Astrocyte (in vitro differentiated cells and primary cell): ENCODE measurements at places on chromosomes 1 and 21.

DNA sequence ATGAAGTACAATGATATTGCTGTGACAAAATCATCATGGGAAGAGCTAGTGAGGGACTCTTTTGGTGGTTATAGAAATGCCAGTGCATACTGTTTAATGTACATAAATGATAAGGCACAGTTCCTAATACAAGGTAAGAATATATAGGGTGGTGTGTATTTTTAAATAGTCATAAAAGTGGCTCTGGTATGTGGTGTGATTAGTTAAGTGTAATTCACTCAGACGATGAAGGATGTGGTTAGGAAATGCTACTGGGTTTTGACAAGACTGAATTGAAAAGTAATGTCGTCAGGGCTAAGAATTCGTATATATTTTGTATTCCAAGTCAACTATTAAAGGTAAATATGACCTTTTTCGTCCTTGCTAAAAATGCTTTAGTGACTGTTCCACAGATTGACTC, 101.7 kb downstream of the USP25 start:
- no peak for DNase-seq

- no peak for DNase-seq
Measured at GRCh38 chr1:232899839-232900238, 50.6 kb upstream of the NTPCR start.

DNA sequence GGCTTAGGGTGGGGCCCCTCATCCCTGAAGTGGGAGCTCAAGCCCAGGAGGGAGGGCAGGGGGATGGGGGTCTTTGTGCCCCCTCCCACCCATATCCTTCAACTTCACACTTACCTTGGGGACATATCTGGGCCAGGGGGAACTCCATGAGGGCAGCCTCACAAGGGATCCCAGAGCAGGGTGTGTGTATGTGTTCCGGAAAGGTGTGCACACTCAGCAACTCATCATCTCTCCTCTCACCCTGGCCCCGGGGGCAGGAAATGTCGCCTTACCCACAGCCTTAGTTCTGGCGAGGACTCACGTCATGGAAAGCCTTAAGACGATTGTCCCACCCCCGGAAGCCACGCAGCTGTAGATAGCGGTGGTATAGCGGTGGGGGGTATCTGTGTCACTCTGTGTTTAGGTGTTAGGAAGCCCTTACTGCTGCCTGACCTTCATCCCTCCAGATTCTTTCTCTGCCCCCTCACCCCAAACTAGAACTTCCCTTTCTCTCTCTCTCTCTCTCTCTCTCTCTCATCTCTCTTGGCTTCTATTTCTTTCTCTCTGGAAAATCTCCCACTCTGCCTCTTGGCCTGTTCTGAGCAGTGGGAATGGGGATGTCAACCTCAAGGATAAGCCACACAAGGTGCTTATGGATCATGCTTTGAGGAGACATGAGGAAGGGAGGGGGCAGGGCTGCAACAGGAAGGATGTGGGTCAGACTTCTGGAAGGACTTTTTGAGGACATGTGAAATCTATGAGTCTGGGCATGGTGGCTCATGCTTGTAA, at the start of gene SH2D2A:
Gene SH2D2A, minus strand, starts transcription at position 288 of the 768 bp plus-strand sequence. Its CDS starts 140 bp downstream, at position 148.
- DNase-seq: no peak

DNA sequence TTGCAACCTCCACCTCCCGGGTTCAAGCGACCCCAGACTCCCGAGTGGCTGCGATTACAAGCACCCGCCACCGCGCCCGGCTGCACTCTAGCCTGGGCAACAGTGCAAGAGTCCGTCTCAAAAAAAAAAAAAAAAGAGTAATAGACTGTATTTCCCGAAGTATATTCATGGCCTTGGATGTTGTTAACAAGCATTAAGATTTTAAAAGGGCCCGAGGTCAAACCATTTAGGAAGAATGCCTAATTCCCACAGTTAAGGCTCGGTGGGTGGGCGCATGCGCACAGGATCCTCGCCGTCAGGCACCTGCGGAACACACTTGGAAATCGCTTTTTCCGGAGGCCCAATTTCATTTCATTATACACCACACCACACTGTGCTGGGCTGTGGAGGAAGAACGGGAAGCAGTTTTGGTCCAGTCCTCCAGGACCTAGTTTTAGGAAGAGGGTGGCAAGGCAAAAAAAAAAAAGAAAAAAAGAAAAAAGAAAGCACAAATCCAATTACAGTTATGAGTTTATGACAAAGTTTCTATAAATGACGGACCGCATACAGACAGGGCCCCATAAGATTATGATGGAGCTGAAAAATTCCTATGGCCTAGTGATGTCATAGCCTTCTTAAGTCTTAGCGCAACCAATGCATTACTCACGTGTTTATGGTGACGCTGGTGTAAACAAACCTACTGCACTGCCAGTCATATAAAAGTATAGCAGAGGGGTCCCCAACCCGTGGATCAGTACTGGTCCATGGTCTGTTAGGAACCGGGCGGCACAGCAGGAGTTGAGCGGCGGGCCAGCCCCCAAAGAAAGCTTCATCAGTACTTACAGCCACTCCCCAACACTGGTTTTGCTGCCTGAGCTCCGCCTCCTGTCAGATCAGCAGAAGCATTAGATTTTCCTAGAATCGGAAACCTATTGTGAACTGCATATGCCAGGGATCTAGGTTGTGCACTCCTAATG, 38.2 kb downstream of the H3-3A start:
- peak; percentile 46 for DNase-seq

DNA sequence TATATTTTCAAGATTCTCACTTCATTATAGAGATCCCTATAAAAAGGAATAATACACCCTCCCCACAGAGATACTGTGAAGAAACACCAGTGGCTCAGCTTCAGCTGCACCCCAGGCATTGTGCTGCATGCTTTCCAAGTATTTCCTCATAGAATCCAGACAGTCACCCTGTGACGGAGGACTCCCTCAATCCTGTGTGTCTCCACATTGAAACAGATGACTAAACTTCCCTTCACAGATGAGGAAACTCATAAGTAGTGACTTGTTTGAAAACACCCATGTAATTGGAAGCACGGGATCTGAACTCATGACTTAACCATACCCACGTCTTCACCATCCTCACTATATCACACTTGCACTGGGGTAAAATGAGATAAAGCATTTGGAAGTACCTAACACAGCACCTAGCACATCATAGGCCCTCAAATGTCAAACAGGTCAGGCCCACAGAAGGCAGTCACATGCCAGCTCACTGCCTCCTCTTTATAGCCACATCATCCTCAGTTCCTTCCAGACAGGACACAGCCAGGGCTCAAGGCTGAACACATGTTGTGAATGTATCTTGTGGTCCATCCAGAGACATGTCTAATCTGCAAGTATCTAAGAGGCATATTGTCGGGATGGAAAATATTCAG, 55.2 kb downstream of the GPR161 start:
- peak; percentile 52 for DNase-seq

DNA sequence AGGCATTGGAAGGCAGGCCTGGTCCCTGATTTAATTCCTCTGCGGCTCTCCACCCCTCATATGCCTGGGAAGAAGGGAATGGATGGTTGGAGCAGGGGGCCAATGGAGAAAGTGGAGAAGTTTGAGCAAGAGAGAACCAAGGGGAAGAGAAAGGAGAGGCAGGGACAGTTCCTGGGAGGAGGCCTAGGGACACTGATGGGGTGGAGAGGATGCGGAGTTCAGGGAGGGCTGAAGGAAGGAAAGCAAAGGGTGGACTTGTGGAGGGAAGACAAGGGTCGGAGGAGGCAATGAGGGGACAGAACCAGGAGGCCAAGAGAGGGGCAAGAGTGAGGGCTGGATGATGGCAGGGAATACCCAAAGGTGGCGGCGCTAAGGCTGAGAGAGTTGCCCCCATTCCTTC, 7.1 kb downstream of the ZBTB7B start:
- DNase-seq: no peak

DNA sequence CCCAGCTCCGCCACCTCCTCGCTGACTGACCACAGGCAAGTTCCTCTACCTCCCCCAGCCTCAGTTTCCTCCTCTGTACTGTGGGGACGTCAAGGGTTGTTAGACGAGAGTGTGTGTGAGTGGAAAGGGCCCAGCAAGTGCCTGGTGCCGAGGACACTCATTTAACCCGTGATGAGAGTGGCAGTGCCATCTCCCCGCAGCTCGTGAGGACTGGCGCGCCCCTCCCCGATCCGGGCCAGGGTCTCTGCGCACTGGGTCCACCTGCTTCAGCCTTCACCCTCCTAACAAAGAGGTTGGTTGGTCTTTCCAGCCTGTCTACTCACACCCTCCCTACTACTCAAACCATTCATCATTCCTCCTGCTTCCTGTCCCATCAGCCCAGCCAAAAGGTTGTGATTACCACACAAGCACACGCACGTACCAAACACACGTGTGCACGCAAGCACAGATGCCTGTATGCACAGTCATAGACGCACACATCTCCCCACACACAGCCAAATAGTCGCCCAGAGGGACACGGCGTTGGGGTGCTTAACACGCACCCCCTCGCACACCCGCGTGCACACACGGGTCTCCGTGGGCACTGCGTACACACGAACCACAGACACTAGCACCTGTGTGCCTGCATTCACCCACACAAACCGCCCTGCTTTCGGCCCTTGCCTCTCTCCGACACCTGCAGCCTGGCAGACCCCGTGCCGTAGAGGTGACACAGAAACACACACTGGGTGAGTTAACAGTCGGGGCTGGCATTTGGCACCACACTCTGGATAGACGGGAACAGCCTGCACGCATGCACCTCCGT, 39.3 kb downstream of the TAS1R2 start:
- no peak for DNase-seq

DNA sequence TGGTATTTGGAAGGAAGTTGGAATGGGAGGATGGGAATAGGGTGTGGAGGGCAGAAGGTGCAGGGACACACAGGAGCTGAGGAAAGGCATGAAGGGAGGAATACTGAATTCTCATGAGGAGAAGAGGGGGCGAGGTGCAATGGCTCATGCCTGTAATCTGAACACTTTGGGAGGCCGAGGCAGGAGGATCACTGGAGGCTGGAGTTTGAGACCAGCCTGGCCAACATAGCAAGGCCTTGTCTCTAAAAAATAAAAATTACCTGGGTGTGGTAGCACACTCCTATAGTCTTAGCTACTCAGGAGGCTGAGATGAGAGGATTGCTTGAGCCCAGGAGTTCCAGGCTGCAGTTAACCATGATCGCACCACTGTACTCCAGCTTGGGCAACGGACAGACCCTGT, 117.3 kb downstream of the DTL start:
- DNase-seq: no peak
